Spleen (tissue), 13 donors: ENCODE measurements at places on chromosomes 6 and 20.

DNA sequence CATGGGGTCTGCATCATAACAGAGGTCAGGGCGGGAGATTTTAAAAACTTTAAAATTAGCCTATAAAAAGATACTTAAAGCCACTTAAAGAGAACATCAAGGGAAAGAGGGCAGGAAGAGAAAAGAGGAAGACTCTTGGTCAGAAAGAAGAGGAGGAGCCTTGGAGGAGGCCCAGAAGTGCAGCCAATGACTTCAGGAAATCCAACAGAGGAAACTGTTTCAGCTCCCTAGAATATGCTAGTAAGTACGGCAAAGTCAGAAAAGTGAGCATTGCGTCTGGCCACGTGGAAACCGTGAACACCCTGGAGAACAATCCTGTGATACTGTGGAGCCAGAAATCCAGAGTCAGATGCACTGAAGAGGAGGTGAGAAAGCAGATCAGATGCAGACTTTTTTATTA, 22.5 kb upstream of the NHSL1 start:
- no peak for DNase-seq

- no peak for DNase-seq
These were observed 72.6 kb downstream of the INSM1 start for GRCh38 chr20:20440481-20440880.

DNA sequence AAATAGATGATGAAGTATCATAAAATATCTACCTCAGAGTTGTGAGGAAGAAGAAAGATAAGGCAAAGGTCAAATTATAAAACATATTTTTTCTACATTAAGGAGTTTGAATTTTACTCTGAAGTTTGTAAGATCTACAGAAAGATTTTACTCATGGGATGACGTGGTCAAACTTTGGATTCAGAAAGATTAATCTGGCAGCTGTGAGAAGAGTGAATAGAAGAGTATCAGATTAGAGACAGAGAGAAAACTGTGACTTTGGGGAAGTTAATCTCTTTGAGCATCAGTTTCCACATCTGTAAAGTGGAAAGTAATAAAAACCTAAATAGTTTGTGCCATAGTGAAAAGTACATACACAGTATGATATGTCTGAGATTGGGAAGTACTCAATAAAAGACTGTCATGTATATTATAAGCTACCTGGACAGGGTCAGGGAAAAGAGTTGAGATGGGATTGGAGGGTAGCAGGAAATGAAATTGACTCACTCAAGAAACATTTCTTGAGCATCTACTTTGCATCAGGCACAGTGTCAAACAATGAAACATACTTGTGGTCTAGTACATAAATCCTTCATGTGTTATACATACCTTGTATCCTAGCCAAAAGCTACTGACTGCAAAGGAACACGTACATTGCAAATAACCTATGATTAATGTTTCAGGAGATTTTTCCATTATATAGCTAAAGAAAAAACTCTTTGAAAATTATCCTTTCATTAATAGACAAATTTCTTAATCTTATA, 222.1 kb downstream of the TMEM200A start:
- DNase-seq = no peak

- DNase-seq = peak; percentile 78
These were observed 14.3 kb upstream of the NCOA3 start for GRCh38 chr20:47487175-47487917.

DNA sequence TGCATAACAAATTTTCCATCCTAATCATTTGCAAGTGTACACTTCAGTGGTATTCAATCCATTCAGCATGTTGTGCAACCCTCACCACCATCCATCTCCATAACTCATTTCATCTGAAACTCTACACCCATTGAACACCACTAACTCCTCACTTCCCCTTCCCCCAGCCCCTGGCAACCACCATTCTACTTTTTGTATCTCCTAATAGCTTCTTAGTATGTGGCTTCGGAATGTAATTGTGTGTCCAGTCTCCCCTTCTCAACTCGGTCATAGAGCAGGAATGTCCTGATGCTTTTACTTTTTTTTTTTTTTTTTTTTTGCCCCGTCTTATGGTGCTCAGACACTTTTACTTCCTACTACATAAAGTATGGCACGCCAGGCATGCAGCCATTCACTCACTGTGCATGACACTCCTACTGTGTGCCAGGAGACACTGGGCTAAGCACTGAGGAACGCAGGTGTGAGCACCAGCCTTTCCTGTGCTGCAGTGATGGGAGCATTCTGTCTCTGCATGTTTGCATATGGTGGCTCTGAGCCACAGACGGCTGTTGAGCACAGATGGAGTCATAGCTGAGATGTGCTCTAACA, 15.3 kb downstream of the HCK start:
- no peak for DNase-seq

DNA sequence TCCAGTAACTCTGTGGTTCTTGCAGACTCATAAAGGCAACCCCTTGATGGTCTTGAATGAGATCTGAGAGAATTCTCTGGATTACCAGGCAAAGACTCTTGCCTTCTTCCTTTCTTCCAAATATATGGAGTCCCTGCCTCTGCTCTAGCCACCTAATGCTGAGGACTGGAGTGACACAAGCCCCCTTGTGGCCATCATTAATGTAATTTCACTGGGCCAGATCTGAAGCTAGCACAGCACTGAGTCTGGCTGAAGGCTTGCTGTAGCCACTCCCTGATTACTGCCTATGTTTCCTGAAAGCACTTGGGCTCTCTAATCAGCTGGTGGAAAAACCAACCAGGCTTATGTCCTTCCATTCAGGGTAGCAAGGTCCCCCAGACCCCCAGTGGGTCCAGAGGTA, 559.3 kb upstream of the IRAK1BP1 start:
- DNase-seq = no peak

GRCh38 chr6:37256692-37257319, 766 bp upstream of the TBC1D22B start:
- no peak for DNase-seq

DNA sequence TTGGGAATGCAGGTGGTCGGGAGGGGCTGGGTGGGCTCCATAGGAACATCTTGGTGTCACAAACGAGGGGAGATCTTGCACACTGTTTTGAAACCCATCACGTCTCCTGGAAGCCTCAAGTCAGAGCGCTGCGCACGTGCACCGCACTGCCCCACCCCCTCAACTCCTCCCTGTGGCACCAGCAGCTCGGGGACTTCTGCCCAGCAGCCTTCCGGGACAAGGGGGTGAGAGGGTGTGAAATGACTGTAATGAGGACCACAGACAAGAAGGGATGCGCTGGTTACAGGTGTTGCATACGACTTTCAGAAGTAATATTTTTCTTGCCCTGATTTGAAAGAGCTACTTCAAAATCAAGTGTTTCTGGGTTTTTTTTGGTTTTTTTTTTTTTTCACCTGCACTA, 60.3 kb downstream of the FOXC1 start:
- DNase-seq = no peak

GRCh38 chr20:52102559-52102958, 89.0 kb downstream of the ZFP64 start:
- no peak for DNase-seq

DNA sequence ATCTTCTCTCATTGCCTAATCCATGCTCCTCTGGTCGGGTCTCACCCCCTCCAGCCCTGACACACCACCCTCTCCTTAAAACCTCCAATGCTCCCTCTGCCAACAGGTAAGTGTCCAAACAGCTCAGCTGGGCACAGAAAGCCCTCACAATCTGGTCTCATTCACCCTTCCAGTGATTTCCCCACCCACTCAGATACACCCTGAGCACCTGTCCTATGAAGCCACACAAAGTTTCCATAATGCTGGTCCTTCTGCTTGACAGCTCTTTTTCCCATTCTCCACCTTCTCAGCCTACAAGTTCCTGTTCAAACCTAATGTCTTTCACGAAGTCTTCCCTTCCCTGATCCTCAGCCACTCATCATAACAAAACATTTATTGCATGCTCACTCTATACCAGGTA, 70.1 kb upstream of the MRPS10 start:
- DNase-seq = no peak

DNA sequence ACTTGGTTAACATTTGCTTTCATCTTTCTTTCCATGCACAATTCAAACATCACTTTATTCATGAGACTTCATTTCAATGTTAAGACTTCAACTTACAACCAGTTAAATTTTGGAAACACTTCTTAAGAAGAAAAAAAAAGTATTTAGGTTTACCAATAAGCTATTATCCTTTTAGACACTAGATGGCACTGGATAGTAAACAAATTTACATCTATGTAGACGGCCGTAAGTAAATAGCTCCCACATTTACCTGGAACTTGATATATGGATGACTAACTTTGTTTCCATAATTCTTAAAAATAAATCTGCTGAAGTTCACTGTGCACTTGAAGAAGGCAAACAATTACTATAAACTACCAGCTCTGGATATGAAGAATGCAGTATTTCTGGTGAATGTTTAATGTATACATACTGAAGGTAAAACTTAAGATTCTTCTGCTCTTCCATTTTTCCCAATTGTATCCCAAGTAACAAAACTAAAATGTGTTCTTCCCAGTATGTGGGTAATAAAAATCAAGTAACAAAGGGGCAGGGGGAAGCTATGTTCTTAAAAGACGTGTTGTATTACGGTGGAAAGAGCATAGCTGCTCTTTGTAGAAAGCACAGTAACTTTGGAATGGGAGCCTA, 130.6 kb upstream of the C6orf118 start:
- no peak for DNase-seq

DNA sequence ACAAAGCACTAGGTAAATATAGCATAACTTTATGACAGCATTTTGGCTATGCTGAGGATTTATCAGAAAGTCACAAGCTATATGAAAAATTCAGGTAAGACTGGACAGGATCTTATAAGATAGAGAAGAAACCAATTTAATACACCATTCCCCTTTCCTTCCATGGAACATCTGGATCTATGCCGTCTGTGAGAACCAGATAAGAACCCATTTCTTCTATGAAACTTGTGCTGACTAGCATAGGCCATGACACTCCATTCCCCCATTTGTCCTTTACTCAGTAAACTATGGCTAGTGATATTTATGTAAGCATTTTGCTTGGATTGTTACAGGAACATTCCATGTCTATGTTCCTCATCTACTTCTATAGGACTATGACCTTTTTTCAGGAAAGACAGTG, 437.7 kb downstream of the ADGRB3 start:
- DNase-seq = no peak

DNA sequence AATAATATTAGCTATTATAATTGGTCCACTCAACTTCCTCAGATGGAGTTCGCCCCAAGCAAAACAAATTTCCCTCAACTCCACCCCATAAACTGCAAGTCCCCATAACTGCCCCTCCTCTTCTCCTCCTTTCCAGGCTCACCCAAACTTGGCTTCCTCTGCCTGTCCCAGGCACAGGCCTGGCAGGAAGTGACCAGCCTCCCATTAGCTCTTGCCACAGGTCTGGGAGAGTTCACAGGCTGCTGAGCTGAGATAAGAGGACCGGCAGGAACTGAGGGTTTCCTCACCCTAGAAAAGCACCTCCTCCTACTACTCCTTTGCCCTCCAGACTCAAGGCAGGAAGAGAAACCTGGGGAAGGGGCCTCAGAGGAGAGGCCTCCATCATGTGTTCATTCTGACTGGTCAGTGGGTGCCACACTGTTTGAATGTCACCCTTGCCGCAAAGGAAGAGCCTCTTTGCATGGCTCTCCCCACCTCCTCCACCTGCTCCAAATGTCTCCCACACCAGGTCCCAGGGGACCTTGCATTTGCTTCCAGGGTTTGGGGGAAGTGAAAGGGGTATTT, 24.5 kb upstream of the SMIM29 start:
- peak; percentile 85 for DNase-seq

DNA sequence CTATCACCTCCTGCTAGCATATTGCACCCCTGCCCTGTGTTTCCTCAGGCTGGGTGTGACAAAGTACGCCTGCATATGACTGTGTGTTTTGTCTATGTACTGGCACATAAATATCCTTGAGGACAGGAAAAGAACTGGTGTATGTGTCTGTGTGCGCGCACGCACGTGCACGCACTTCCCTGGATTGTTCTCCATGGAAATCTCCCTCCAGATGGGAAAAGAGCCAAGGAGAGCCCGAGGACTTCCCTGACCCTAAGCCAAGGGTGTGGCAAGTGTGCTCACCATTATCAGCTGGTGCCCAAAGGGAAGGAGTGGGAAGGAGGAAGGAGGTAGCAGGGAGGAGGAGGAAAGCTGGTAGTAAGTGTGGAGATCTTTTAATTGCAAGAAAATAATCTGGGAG, 117.6 kb downstream of the HIVEP2 start:
- DNase-seq = peak; percentile 78
